WTC11 (cell line): ENCODE measurements at places on chromosomes 7 and 10.

DNA sequence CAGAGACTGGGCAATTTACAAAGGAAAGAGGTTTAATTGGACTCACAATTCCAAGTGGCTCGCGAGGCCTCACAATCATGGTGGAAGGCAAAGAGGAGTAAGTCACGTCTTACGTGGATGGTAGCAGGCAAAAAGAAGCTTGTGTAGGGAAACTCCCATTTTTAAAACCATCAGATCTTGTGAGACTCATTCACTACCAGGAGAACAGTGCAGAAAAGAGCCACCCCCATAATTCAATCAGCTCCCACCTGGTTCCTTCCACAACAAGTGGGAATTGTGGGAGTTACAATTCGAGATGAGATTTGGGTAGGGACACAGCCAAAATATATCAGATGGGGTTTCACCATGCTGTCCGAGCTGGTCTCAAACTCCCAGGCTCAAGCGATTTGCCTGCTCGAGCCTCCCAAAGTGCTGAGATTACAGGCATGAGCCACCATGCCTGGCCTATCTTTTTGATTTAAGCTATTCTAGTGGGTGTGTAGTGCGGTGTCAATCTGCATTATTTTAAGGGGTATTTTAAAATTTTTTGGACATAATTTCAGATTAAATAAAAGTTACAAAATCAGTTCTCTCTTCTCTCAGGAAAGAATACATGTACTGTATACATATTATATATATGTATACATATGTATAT is 9.0 kb upstream of the MRPS16 start:
- no peak overlapping the region for H3K4me3 ChIP-seq
- no peak for DNase-seq
- H3K27me3 ChIP-seq: peaks cover 8% of the 10 kb centered on the region

DNA sequence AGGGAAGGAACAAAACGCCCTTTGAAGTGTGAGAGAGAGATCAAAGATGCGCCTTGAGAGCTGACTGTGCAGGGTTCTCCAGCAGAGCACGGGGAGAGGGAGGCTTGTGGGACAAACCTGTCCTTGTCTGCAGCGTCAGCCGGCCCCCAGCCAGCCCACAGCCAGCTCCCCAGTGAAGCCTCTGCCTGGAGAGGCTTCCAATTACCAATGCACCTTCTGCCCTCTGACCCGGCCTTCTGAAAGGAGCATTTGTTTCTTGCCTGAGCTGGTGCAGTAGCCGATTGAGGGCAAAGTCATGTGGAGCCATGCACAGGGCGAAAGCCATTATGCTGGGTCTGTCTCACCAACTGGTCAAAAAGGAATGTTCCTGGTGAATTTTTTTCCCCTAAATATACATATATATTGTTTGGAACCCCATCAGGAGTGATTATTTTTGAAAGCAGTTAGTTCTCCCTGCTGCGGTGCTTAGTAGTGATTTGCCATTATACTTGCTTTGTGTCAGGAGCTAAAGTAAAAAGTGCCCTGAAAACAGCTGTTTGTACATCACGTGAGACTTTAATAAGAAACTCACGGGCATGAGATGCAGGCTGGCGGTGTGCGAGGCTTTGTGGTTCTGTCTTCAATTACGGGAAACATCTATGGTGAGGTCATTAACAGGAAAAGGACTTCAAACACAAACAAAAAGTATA is 268.6 kb downstream of the KLF6 start:
- H3K4me1 ChIP-seq: peaks cover 7% of the 10 kb centered on the region
- no peaks in the 10 kb centered on the region for H3K27me3 ChIP-seq
- H3K4me3 ChIP-seq: no peak overlapping the region
- DNase-seq: no peak

DNA sequence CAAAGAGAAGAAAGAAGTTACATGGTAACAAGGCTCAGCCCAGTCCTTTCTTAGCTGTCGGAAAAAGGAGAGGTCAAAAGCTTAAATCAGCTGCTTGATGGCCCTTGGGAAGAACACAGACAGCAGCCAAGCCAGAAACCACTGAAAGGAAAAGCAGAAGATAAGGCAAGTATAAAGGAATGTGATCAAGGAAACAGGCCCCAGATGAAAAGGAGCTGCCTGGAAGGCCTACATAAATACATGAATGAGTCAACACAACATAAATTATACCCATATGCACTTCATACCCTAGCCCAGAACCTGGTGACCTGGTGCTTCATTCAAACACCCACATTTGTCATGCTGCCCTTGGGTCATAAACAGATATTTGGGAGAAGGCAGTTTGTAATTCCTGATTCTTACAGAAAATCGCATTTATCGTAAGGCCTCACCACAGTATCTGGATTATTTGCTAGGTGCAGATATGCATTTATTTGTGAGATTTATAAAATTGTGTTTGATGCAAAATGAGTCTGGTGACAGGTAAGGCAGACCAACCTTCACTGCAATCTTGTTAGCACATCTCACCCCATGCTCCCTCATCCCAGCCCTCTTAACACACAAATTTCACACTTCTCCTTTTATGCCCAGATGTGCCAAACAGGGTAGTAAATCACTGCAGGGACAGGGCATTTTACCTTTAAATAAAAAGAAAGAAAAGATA is 94.9 kb upstream of the KCNIP2 start:
- peak overlapping the region; percentile 71; the same call in 1 of the 2 replicates for H3K27ac ChIP-seq
- DNase-seq: no peak
- no peaks in the 10 kb centered on the region for H3K4me1 ChIP-seq
- H3K4me3 ChIP-seq: no peak overlapping the region
- no peaks in the 10 kb centered on the region for H3K27me3 ChIP-seq

DNA sequence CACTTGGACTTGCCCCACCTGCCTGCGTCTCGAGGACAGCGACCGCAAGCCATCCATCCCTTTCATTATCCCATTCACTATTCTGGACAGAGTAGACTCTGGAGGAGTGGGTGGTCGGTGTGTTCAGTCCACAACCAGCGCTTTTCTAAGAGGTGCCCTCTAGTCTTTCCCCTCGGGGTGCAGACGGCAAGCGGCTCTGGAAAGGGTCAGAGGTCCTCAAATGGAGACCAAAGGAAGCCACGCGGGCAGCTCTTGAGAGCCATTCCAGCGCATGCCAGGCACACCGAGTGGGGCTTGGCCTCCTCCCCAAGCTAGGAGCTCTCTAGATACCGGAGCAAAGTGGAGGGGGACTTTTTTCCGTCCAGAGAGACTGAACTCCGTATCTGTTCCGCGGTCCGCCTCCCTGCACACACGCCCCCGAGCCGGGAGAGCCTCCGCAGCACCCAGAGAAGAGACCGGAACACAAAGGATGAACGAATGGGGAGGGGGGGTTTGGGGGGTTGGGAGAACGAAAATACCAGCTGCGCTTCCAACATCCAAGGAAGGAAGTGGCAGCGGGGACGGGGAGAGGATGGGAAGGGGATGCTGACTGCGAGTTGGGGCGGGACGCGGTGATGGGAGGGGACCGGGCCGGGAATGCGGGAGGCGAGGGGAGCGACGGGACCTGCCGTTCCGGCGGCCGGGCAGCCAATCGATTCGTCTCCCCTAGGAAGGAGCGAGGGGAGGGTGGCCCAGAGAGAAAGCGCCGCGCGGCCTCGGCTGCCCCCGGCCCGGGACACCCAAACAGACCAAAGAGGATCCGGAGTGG is 515 bp downstream of the GSDME start:
- H3K4me1 ChIP-seq: peaks cover 22% of the 10 kb centered on the region
- H3K36me3 ChIP-seq: no peaks in the 10 kb centered on the region
- peak overlapping the region; percentile 87 for H3K4me3 ChIP-seq
- peaks cover 66% of the 10 kb centered on the region for H3K27me3 ChIP-seq
- no peak overlapping the region for H3K27ac ChIP-seq

DNA sequence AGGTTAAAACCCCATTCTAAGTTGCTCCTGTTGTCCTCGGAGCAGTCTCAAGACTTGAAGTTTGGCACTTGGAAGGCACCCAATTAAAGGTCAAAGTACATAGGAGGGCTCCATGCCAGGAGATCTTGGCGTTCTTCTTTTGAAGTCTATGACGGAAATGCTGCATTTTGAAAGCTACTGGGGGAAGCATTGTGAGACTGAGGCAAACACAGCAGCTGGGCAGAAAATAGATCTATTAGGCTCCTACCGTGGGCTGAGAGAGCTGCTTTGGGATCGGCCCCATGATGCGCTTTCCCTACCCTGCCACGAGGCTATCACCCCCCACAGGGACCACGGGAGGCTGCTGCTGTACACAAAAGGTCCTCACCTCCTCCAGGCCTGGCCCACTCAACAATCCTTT is 20.0 kb downstream of the KIAA1549 start:
- no peaks in the 10 kb centered on the region for H3K36me3 ChIP-seq
- H3K27ac ChIP-seq: no peak overlapping the region
- peaks cover 29% of the 10 kb centered on the region for H3K4me1 ChIP-seq
- H3K27me3 ChIP-seq: no peaks in the 10 kb centered on the region

- H3K27me3 ChIP-seq: no peaks in the 10 kb centered on the region
- H3K27ac ChIP-seq: peak overlapping the region; percentile 87; the same call in 1 of the 2 replicates
- DNase-seq: no peak
- peaks cover 13% of the 10 kb centered on the region for H3K4me1 ChIP-seq
- H3K4me3 ChIP-seq: peak overlapping the region; percentile 88
Observed at GRCh38 chr7:149196705-149197171, 1.4 kb downstream of the ZNF282 start.

- H3K36me3 ChIP-seq: no peaks in the 10 kb centered on the region
- DNase-seq: no peak
- no peaks in the 10 kb centered on the region for H3K27me3 ChIP-seq
- H3K4me3 ChIP-seq: no peak overlapping the region
- H3K4me1 ChIP-seq: peaks cover 5% of the 10 kb centered on the region
Observed at GRCh38 chr7:26958834-26959233, 94.4 kb upstream of the SKAP2 start.

GRCh38 chr10:56212951-56213350 is 148.1 kb downstream of the ZWINT start:
- H3K4me3 ChIP-seq: no peak overlapping the region
- no peaks in the 10 kb centered on the region for H3K27me3 ChIP-seq
- no peaks in the 10 kb centered on the region for H3K36me3 ChIP-seq
- DNase-seq: no peak
- H3K4me1 ChIP-seq: no peaks in the 10 kb centered on the region

GRCh38 chr10:43424416-43424815 is 12.5 kb upstream of the ZNF487 start:
- no peak for DNase-seq
- peaks cover 20% of the 10 kb centered on the region for H3K27me3 ChIP-seq

- no peak for DNase-seq
- H3K27me3 ChIP-seq: no peaks in the 10 kb centered on the region
- no peak overlapping the region for H3K27ac ChIP-seq
- no peak overlapping the region for H3K4me3 ChIP-seq
- H3K36me3 ChIP-seq: no peaks in the 10 kb centered on the region
Observed at GRCh38 chr10:31062856-31063255, 31.2 kb upstream of the ZNF438 start.

DNA sequence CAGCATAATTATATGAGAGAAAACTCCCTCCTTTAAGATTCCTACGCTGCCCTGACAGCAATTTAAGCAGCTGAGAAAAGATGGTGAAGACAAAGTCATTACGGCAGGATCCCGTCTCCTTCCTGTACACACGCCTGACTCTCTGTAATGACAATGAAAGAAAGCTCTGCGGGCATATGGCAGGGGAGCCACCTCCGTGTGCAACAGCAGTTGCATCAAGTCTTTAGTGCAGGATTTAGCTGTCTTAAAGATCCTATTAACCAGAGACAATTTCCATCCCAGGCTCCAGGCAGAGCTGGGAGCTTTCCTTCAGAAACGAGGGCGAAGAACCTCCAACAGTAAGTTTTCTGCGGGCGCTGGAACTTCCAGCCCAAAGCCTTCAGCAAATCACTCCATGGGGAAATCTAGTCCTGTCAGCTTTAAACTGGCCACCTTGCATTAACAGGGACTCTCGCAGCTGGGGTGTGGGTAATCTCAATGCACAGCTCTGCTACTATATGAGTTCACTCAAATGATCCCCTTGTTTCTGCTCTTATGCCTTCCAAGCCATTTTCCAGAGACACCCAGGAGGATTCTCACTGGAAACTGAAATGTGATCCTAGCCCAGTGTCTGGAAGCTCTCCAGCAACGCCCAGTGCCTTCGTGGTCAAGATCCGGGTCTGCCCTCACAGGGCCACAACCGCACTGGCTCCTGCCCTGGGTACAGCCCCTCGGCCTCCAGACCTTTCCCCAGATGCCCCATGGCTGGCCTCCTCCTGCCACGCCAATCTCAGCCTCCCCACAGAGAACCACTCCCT is 74.9 kb downstream of the CTBP2 start:
- H3K4me3 ChIP-seq: no peak overlapping the region
- no peaks in the 10 kb centered on the region for H3K27me3 ChIP-seq
- H3K4me1 ChIP-seq: peaks cover 73% of the 10 kb centered on the region
- peaks cover 62% of the 10 kb centered on the region for H3K36me3 ChIP-seq
- H3K27ac ChIP-seq: peak overlapping the region; percentile 84
- no peak for DNase-seq

DNA sequence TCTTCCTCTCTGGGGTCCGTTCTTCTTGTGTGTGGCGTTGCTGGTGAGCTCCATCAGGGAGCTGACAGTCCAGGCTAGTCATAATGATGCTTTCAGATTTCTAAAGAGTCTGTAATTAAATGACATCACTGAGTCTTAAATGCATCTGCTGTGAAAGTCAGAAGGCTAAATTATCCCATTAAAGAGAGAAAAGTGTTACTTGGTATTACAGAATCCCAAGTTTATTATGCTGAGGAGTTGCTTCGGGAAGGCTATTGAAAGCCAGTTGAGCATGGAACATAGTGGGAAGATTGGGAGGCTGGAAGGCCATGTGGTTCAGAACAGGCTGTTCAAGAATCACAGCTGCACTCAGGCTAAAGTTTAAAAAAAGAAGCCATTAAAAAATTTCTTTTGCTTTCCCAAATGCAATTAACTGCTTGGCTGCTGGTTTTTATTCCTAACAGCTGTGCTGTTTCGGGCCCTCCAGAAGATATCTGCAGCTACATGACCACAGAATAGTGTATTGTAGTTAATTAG is 342.6 kb upstream of the LRGUK start:
- no peak for DNase-seq
- H3K27me3 ChIP-seq: no peaks in the 10 kb centered on the region
- H3K27ac ChIP-seq: no peak overlapping the region

- peaks cover 48% of the 10 kb centered on the region for H3K4me1 ChIP-seq
- H3K27me3 ChIP-seq: peaks cover 63% of the 10 kb centered on the region
- no peaks in the 10 kb centered on the region for H3K36me3 ChIP-seq
- H3K4me3 ChIP-seq: peak overlapping the region; percentile 80
Observed at GRCh38 chr10:101063050-101063525, 1.3 kb downstream of the KAZALD1 start.

DNA sequence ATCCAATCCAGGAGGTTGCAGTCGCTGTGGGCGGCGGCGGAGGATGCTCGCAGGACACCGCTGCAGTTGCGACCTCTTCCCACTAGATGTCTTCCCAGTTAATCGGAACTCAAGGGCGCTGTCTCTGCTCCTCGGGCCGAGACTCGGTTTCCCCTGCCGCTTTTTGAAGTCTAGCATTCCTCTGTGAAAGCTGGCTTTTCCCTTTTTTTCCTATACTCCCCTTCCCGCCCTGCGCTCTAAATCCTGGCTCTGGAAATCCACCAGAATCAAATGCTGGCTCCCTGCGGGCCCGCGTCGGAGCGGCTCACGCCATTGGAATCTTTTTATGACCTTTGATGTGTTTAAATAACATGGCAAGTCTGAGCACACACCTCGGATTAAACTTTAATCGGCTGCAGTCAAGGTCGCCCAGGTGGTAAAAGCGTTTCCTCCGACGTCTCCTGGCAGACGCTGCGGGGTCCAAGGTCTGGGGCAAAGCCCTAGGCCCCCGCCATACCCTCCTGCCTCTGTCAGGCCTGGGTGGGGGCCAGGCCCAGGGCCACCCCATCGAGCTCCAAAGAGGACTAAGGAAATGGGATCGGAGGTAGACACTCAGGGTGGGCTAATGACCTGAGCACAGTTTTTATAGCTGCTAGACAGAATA is 10.7 kb upstream of the HOXA13 start:
- H3K27me3 ChIP-seq: peaks cover 100% of the 10 kb centered on the region
- peak; percentile 82 for DNase-seq
- no peak overlapping the region for H3K27ac ChIP-seq
- no peak overlapping the region; the same call in 1 of the 2 replicates for H3K4me3 ChIP-seq
